ENCODE measurements at places on chromosomes 2 and 18. TPM values are rescaled to one million over a fixed set of nuclear protein-coding genes. Genes with fewer than 3 reads are reported as not detected.
A peak's percentile ranks its signal among the peaks of the same experiment; 100 is the strongest.

DNA sequence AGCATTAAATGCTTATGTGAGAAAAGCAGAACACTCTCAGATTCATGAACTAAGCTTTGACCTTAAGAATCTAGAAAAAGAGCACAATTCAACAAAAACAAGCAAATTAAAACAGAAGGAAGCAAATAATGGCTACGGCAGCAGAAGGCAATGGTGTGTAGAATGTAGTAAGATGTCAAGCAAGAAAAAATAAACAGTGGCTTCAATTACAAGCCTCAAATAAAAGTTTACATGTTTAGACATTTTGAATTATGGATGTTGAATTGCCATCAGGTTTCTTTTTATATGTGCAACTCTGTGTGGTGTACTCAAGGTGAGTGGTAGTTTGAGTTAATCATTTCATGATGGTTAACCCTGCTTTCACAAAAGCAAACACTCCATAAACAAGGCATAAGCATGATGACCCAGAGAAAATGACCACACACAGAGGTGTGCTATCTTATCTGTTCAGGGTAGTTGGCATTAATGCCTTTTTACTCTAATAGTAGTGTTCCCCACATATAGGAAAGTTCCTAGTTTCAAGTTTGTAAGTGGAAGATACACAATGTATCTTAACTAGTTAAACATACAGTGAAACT is 207.1 kb downstream of the FIGN start:
- DNase-seq = no peak
- H3K27ac ChIP-seq = no peak overlapping the region
- no peaks in the 10 kb centered on the region for H3K27me3 ChIP-seq

GRCh38 chr2:66899648-66900047 is 464.7 kb downstream of the MEIS1 start:
- no peak for DNase-seq
- H3K36me3 ChIP-seq = no peaks in the 10 kb centered on the region
- no peak overlapping the region for H3K4me3 ChIP-seq
- H3K4me1 ChIP-seq = no peaks in the 10 kb centered on the region
- no peaks in the 10 kb centered on the region for H3K27me3 ChIP-seq

GRCh38 chr2:191247381-191248057 is 2.3 kb downstream of the MYO1B start:
- DNase-seq = no peak
- no peaks in the 10 kb centered on the region for H3K36me3 ChIP-seq
- H3K4me1 ChIP-seq = peaks cover 15% of the 10 kb centered on the region
- H3K4me3 ChIP-seq = peak overlapping the region; percentile 5
- peaks cover 32% of the 10 kb centered on the region for H3K27me3 ChIP-seq
- H3K27ac ChIP-seq = no peak overlapping the region

GRCh38 chr18:23539296-23539695 is 36.0 kb downstream of the RMC1 start:
- H3K27me3 ChIP-seq = no peaks in the 10 kb centered on the region
- H3K36me3 ChIP-seq = peaks cover 19% of the 10 kb centered on the region
- H3K4me1 ChIP-seq = peaks cover 24% of the 10 kb centered on the region
- H3K4me3 ChIP-seq = no peak overlapping the region
- DNase-seq = no peak

The ALPI gene
- total RNA-seq = not detected

The FAM228B gene
- 18.7 TPM for total RNA-seq

Measured in activated T-cell treated with anti-CD3 and anti-CD28 coated beads, Interleukin-2, amount 50 U/mL, for 72 hours (primary cell).